A549 treated with Hydrocortisone at 1 μM for 4 hours (cell line): ENCODE measurements at places on chromosomes 16 and 17. TPM values are rescaled to one million over a fixed set of nuclear protein-coding genes. Genes with fewer than 3 reads are reported as not detected.

KRTAP4-6 gene
- not detected in 5 replicates for total RNA-seq

MYO15B gene
- total RNA-seq = 34.1 to 57.1 TPM (median 45.1 TPM) in 5 replicates

TEX14 gene
- 0.16 to 0.50 TPM (median 0.16 TPM) in 5 replicates for total RNA-seq

KRTAP2-3 gene
- 0.20 to 0.22 TPM in 2 of 5 replicates, not detected in the others for total RNA-seq

SLC22A31 gene
- total RNA-seq = 0.92 to 1.9 TPM (median 1.4 TPM) in 5 replicates

SNX20 gene
- not detected in 5 replicates for total RNA-seq

CD300LB gene
- total RNA-seq = 0.03 to 0.07 TPM (median 0.06 TPM) in 4 of 5 replicates, not detected in the other

E4F1 gene
- total RNA-seq = 19.8 to 26.0 TPM (median 22.9 TPM) in 5 replicates

NPIPB13 gene
- total RNA-seq = 1.7 to 3.0 TPM (median 2.7 TPM) in 5 replicates

TP53TG3D gene
- total RNA-seq = 0.99 to 1.6 TPM (median 1.3 TPM) in 5 replicates

KCNH6 gene
- not detected in 5 replicates for total RNA-seq

C16orf96 gene
- total RNA-seq = 0.05 to 0.08 TPM (median 0.06 TPM) in 4 of 5 replicates, not detected in the other

NACA2 gene
- 0.15 TPM in 1 of 5 replicates, not detected in the others for total RNA-seq

TSPAN10 gene
- total RNA-seq = 4.4 to 5.6 TPM (median 4.8 TPM) in 5 replicates

IL21R gene
- total RNA-seq = 0.03 TPM in 2 of 5 replicates, not detected in the others

ORAI3 gene
- total RNA-seq = 9.0 to 14.5 TPM (median 12.1 TPM) in 5 replicates

CTRL gene
- total RNA-seq = 1.1 to 2.0 TPM (median 1.5 TPM) in 5 replicates

KRTAP4-4 gene
- not detected in 5 replicates for total RNA-seq

C16orf95 gene
- 4.8 to 7.6 TPM (median 7.0 TPM) in 5 replicates for total RNA-seq

DCAF7 gene
- 50.0 to 63.4 TPM (median 57.5 TPM) in 5 replicates for total RNA-seq

NPIPB6 gene
- 1.6 to 2.3 TPM (median 1.9 TPM) in 5 replicates for total RNA-seq
